ENCODE measurements at places on chromosomes 5 and 9. TPM values are rescaled to one million over a fixed set of nuclear protein-coding genes. Genes with fewer than 3 reads are reported as not detected.

DNA sequence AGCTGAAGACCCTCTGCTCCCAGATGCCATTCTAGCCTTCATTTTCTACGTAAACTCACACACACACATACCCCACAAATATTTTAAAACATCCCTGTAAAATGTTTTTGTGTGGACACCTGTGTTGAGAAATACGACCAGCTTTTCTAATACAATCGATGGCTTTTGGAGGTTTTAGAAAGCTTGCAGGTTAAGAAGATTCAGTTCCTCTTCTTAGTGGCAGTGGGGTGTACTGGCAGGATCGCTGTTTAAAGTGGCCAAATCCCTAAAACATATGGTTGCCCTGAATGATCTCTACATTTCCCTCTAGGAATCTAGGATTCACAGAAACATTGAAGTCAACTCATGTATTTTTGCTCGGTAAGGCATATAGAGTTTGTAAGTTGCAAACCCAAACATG, 236.3 kb downstream of the NSG2 start:
- DNase-seq = no peak

FBXL7 gene
- 11.2 TPM for total RNA-seq

GRCh38 chr9:91546574-91546973, 122.9 kb upstream of the NFIL3 start:
- DNase-seq = peak; percentile 44

CCDC180 gene
- total RNA-seq = not detected

GRCh38 chr9:69174616-69175463, 763 bp downstream of the TJP2 start:
- DNase-seq = peak; percentile 97

- peak; percentile 68 for DNase-seq
Measured at GRCh38 chr5:9924614-9925013, 294.5 kb upstream of the TAS2R1 start.

DNA sequence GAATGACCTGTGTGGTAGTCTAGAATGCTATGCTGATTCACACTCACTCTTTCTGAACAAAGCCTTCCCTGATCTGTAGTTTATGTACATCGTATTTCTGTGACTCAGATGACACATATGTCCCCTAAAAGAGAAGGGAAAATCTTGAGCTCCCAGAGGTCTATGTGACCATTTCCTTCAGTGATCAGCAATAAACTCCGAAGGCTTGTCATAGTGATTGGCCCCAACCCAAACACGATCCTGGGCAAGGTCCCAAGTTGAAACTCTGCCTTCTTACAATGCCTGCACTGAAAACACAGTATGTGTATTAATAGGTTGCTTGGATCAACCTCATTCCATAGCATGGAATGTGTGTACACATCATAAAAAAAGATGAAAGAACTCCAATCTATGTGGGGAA, 685.8 kb downstream of the MAT2B start:
- peak; percentile 54 for DNase-seq

DNA sequence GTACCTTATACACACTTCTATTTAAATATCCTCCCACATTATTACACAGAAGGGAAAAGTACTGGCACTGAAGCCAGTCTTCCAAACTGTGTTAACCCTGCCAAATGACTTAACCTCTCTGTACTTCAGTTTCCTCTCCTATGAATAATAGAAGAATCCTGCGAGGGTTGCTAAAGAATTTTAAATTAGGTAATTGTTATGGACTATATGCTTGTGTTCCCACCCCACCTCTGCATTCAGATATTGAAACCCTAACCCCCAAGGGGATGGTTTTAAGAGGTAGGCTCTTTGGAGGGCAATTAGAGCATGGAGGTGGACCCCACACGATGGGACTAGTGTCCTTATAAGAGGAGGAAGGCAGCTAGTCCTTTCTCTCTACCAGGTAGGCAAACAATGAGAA, 72.7 kb downstream of the TTLL11 start:
- DNase-seq = no peak

GRCh38 chr9:98644011-98644410, 64.7 kb downstream of the GABBR2 start:
- peak; percentile 13 for DNase-seq

DNA sequence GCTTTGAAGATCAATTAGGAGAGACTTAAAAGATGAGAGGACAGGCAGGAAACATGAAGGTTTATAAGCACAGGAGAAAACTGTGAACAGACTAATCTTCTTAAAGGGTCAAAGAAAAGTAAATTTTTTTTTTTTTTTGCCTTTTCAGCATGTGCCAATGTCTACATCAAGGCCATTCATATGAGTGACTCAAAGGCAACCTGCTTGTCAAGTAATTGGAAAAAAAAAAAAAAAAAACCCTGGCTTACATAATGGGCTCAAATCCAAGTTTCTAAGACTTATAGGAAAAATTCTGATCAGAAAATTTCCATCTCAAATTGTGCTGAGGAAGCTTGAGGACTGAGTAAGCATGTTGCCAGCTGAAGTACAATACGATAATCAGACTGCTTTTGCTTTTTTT, 15.9 kb downstream of the PPP2R2B start:
- no peak for DNase-seq

RFK gene
- 25.6 TPM for total RNA-seq

- no peak for DNase-seq
Measured at GRCh38 chr9:86997156-86997555, 49.9 kb upstream of the GAS1 start.

IFNK gene
- total RNA-seq = not detected
